ENCODE measurements at places on chromosomes 4 and X.

DNA sequence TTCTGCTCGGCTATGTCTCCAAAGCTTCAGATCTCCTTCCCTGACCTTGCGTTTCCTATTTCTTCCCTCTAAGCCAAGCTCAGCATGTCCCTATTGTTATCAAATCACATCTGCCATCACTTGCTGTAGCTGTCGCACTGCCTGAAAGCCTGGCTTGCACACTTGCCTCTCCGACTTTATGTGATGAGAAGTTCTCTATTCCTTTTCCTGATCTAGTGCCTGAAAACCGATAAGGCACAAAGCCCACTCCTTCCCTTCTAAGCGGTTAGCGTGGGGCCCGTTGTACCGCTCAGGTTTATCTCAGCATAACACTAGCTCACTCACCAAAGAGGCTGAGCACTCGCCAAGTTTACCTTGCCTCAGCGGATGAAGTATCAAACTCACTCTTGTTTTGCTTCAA is 816 bp downstream of the NMU start:
- no peak for DNase-seq

DNA sequence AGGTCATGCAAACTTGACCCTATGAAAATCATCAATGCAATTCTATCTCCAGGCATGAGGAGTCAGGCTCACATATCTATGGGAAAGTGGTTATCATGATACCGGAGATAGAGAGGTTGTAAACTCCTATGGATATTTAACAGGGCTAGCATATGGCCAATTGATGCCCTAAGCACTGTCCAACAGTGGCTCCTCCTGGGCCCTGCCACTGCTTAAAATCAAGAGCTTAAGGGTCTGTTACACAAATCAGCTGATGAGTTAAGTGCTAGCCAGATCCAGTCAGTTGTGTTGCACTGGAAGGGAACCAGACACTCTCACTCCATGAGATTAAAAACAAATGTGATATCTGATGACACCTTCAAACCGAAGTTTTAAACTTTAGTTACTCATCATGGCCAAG is 337.6 kb downstream of the STIM2 start:
- no peak for DNase-seq

GRCh38 chr4:67892905-67893304 is 9.1 kb upstream of the TMPRSS11D start:
- DNase-seq: no peak

GRCh38 chrX:34144246-34144645 is 12.1 kb upstream of the FAM47A start:
- DNase-seq: no peak

- no peak for DNase-seq
These were observed 1050.8 kb downstream of the C4orf33 start for GRCh38 chr4:130146773-130147172.

- no peak for DNase-seq
These were observed 31.3 kb downstream of the IL13RA2 start for GRCh38 chrX:114985967-114986592.

DNA sequence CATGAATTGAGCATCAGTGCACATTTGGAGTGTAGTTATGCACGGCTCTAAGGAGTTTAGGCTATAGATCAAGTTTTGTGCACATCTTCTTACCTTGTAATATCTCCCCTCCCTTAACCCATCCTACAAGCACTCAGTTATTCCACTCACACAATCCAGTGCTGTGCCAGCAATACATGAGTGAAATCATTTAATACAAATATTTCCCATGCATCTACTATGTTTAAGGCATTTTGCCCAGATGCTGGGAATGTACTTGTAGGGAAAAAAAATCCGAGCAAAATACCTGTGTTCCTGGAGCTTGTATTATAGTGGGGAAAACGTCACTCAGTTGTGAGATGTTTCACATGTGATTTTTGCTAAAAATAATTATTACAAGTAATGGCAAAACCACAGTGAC is 191.6 kb upstream of the LDB2 start:
- DNase-seq: no peak

- no peak for DNase-seq
These were observed 726.7 kb downstream of the GRXCR1 start for GRCh38 chr4:43619219-43619618.

DNA sequence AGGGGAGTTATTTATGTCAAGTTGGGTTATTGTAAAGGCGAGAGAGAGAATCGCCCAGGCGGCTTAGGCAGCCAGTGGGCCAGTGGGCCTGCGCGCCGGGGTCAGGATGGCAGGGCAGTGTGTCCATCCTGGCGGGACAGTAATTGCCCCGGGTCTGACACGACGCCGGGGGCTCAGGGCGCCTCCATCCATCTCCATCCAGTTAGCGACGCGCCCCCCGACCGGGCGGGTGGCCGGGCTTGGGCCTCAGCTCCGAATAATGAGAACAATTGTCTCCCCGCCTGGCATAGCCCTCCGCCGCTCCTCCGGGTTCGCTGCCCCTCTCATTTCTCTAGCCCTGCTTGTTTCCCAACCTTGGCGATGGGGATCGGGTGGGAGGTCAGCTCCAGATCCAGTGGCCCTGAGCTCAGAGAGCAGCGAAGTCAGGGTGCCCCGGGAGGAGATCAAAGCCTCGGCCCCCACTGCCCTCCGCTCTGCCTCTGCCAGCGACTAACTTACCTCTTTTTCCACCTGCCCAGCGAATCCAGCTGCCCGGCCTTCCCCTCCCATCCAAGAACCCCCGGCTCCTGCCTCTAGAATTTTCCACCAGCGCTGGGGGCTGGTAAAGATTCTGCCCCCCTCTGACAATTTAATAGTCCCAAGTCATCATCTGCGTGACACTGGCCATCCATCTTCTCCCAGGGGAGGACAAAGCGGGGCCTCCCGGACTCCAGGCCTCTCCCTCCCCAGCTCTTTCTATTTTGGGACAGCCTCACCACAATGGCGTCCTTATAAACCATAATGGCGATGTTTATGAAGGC is 56.9 kb upstream of the TMEM33 start:
- no peak for DNase-seq

DNA sequence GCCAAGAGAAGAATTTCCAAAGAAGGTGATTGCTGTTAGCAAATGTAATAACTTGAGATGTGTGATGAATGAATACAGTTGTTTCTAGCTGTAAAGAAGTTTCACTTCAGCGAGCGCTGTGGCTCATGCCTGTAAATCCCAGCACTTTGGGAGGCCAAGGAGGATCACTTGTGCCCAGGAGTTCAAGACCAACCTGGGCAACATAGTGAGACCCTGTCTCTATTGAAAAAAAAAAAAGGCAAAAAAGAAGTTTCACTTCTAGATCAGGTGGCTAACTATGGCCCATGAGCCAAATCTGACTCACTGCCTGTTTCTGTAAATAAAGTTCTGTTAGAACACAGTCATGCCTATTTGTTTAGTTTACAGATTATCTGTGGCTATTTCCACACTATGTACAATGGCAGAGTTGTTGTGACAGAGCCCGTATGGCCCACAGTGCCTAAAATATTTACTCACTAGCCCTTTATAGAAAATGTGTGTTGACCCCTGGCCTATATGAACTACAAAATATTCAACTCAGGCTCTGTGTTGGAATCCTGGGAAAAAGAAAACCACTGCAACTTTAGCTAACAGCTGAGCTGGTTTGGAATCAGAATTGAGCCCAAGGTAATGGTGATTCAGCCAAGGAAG is 54.1 kb upstream of the PRPS1 start:
- peak; percentile 6 for DNase-seq

- DNase-seq: no peak
These were observed 169.8 kb downstream of the SCFD2 start for GRCh38 chr4:53195815-53196661.

DNA sequence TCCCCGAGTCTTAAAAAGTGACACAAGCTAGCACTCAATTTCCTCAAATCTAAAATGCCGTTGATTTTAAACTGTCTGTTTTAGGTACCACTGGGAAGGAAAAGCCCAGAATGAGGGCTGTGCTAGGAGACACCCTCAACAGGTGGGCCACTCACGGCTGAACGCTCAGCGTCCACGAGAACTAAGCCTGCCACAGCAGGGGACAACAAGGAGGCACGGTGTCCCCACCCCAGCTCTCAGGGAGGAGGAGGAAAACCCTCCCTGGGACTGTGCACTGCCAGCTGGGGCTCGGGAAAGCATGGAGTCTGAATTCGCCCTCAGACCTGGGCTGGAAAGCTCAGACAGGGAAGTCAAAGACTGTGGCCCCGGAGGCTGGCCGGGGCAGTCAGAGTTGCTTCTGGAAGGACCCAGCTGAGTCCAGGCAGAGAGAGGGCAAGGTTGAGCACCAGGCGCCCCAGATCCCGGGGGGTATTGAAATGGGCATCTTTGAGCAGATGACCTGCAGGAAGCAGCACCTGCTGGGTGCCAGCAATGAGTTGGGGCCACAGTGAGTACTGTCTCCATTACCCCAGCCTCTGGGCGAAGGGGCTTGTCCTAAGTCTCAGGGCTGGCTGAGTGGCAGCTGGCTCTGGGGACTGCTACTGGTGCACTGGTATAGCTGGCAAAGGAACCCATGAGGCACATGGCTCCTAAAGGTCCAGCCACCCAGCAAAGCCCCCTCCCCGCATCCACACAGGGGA is 769 bp upstream of the CPZ start:
- DNase-seq: no peak

DNA sequence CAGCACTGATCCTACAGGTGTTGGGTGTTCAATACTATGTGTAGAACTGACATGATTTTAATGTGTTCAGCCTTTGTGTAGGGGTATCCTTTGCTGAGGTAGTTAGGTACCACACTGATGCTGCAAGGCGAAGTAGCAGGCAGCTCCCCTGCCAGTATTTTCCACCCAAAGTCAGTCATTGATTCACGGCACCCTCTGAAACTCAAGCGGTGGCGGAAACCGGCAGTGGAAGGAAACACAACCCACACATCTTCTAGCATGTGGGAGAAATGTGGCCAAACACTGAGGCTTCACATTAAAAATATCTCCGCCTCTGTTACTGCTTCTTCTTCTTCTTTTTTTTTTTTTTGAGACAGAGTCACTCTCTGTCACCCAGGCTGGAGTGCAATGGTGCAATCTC is 126.3 kb downstream of the AASDH start:
- peak; percentile 28 for DNase-seq

GRCh38 chrX:132181364-132181763 is 37.9 kb downstream of the RAP2C start:
- DNase-seq: no peak

DNA sequence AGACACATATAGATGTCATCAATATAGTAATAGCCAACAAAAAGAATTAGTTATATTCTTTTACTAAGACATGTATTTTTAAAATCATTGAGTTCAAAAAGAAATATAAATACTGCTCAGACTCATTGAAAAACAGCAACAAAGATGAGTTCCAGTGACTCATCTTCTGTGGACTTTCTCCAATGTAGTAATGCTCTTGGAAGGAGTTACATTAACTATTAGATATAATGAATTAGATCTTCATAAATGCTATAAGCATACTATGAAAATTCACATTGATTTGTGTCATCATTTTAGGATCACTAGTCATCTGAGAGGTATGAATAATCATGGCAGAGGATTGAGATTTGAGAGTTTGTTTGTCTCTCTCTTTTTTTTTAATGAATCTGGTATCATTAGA is 547.8 kb upstream of the PCDH7 start:
- DNase-seq: no peak

- DNase-seq: no peak
These were observed 198.9 kb downstream of the FBXO8 start for GRCh38 chr4:174084542-174084941.

DNA sequence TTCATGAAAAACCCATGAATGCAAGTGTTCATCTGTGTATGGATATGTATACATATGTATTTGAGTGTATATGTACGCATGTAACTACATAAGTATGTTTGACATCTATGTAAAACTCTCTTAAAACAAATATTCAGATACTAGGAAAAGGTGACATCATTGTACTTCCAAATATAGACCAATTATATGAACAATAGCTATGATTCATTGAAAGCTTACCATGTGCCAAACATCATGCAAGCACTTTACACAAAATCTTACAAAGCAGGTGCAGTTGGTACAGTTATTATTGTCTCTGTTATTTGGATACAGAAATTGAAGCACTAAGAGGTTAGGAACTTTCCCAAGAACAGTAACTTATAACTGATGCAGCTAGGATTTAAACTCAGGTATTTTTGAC is 21.4 kb downstream of the MAGEB17 start:
- DNase-seq: peak; percentile 7

- DNase-seq: no peak
These were observed 27.5 kb downstream of the NSD2 start for GRCh38 chr4:1898681-1899080.
